ENCODE measurements at places on chromosomes 12 and 14.

DNA sequence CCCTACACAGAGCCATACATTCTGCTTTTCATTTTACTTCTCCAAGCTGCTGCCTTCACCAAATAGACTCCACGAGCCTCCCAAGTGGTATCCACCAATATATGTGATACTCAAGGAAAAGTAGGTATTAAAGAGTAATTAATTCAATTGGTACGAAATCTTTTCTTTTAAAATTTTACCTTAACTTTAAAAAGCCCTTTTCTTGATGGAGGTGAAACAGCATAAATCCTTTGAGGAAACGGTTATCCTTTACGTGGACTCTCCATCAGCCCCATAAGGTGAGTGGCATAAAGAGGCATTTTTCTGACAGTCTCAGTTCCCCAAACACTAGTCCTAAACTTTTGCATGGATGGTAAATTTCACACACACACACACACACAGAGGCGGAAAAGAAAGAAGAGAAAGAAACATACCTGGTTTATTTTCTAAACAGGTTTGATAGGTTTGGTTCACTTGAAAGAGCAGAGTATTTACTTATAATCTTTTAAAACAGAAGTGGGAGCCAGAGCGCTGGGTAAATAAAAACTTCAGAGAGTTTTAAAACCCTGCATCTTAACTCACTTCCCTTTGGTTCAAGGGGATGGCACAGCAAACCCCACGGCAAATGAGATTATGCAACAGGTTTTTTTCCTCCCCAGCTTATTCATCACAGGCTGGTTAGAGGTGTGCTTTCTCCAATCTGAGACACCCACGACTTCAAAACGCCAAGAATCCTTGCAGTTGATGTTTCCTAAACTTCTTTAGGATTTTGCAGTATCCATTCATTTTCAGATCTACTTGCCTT is 1.9 kb downstream of the DUSP16 start:
- peak; percentile 81 for DNase-seq

DNA sequence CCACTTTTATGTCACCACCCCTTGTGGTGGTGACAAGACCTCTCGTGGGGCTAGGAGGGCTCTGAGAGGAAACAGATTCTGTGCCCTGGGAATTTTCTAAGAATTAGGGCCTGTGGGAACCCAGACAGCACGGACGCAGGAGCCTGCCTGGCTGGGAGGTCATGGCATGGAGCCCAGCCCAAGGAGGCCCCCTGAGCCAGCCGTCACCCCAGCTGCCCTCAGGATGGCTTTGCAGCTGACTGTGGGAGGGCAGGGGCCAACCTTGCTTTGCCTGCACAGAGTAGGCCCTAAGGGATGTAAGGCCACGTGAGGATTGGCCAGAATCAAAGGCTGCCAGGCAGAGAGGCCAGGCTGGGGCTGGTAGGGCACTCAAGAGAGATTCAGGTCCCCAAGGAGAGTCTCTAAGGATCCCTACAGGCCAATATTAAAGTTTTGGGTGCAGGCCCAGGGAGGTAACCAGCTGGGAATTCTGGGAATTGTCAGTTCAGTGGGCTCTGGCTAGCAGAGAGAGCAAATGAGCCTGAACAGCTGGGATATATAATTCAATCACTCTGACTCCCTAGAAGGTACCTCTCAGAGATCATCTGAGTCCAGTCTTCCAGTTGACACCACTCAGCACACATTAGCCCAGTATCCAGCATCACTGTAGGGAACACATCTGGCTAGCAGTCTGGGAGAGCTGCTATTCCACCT is 6.4 kb downstream of the LTBP2 start:
- DNase-seq, result no peak

GRCh38 chr12:92921877-92922276 is 7.2 kb downstream of the EEA1 start:
- DNase-seq, result no peak

DNA sequence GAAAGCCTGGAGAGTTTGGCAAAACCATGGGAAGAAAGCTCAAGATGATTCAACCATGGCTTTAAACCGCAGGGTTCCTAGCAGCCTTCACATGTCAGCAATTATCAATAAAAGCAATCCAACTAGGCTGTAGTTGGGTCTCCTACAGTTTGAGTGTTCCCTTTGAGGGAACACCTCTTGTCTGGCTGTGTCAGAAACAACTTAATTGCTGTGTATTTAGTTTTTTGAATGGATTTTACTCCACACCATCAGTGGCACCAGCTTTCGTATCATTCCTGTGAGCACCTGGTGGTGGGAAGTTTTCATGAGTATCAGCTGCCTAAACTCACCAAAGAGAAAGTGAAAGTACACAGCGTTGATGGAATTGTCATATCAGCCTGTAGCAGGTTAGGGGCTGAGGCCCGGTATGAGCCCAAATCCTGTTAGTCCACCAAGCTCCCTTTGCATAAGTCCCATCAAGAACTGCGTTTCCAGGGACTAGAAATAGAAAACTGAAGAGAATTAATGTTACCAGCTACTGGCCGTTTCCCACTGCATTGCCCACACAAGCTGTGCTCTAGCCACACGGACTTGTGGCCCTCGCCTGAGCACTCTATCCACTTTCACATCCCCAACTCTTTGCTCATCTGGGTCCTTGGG is 10.9 kb upstream of the IL26 start:
- DNase-seq, result no peak

GRCh38 chr14:103008768-103009357 is 48.5 kb downstream of the CDC42BPB start:
- DNase-seq, result peak; percentile 67

GRCh38 chr12:69679119-69679518 is 20.0 kb downstream of the BEST3 start:
- DNase-seq, result peak; percentile 39

Measured in cardiac fibroblast (primary cell).